ENCODE measurements at places on chromosomes 2 and 18.

DNA sequence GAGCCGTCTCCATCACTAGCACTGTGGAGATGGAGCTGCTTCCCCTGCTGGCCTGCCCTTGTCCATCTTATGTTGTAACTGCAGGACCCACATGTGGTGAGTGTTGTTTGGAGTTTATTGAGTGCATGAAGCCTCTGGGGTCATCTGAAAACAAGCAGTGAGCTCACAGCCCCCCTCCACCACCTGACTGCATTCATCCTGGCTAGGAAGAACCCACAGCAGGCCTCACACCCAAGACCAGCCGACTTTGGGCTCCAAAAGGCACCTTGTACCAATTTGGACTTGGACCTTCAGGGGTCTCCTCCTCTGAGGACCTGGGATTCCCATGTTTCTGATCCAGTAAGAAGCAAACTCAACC is 116.1 kb downstream of the TWIST2 start:
- no peak for DNase-seq

DNA sequence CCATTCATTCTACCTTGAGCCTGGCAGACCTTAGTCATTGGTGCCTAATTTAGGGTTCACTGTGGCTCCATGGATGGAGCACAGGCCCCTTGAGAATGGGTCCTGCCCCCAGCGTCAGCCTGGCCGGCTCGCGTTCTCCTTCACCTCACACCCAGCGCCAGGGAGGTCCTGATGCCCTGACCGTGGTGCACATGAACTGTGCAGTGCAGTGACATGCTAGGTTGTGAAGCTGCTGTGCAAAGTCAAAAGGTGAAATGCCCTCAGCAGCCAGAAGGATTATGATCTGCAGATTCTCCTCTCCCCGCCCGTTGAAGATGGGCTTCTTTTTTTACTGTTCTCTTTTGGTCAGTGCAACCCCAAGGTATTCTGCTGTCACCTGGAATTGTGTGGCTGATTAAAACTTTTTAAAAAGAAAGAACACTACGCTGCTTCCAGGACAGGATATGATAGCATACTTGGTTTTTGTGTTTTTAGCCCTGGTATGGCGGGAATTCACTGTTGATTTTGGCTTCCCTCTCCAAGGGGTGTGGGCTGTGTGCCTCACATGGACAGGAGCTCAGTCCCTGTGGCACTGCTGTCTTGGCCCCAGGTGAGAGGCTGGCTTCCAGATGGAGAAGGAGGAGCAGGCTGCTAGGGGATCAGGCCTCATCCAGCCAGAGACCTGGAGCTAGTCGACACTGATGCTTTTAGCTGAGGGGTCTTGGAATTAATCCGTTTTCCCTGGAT is 49.4 kb upstream of the MCFD2 start:
- DNase-seq = no peak

DNA sequence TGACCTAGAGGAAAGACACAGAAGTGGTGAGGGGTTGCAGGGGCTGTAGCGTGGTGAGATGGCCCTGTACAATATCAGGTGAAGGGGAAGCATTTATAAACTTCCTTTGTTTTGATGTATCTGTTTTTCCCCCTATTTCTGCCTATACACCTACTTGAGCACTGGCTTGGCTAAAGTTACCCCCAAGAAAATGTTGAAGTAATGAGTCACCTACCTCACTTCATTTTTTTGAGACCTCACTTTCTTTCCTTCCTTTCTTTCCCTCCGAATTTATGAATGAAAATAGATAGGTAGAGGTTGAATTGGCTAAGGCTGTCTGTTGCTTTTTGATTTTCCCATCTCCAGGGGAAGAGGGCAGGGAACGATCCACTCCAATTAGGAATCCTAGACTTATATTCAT is 231.1 kb upstream of the EPAS1 start:
- DNase-seq = no peak

DNA sequence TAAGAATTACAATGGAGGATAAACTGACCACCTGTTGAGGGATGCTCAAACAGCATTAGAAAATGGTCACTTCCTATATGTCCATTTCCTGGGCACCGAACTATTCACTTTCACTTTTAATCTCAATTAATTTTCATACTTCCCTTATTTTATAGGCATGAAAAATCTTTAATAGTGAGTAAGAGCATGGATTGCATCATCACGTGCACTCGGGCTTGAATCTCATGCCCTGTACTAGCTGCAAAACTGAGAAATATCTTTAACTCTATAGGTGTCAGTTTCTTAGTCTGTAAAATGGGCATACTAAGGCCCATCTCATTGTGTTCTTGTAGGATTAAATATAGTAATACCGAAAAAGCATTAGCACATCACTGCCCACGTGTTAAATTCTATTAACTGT is 183.9 kb upstream of the FIGN start:
- no peak for DNase-seq

- no peak for DNase-seq
Observed at GRCh38 chr2:205800773-205801172, 118.5 kb downstream of the NRP2 start.

- no peak for DNase-seq
Observed at GRCh38 chr18:25019931-25020330, 332.0 kb downstream of the ZNF521 start.

- peak; percentile 79 for DNase-seq
Observed at GRCh38 chr2:24919037-24919505, 966 bp downstream of the ADCY3 start.

DNA sequence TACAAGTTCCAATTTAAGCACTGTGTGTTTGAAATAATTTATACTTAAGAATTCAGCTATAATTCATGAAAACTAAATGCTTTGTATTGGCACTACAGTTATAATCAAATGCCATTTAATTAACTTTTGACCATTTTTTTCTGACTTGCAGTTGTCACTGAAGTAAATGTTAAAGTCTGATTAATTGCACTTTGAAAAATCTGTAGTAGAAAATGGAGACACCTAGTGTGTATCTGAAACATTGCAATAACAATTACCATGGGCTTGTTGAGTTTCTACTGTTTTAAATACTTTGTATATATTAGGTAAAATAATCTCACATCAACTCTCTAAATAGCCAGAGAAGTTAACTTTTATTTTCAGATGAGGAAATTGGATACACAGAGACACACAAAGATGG is 458.6 kb upstream of the FSIP2 start:
- DNase-seq = no peak

DNA sequence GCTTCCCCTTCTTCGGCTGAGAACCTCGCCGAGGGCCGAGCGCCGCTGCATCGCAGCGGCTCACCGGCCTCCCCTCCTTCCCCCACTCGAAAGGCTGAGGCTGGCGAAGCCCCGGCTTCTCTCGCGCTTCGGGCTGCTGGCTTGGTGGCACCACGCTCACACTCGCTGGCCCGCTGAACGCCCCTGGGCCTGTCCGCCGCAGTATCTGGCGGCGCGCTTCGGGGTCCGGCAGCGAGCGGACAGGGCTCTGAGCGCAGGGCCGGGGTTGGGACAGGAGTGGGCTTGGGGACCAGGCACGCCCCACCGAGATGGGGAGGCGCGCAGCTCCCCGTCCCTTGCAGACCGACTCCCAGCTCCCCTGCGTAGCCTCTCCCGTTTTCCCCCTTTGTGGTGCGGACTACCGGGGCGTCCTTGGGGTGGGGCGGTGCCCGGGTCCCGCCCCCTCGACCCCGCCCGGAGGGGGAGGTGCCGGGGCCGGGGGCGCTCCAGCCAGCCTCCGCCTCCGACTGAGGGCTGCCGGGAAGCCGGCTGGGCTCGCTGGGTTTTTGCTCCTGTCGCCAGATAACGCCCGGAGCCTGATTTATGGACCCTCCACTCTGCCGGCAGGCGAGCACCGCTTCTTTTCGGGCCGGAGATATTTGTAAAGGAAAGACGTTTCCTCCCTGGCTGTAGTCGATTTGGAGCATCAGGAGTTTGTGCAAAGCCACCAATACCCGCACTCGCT is 3.8 kb downstream of the GBX2 start:
- peak; percentile 16 for DNase-seq
